ENCODE measurements at places on chromosomes 3 and 15.

GRCh38 chr3:117144853-117145252 lies 435.3 kb downstream of the TUSC7 start:
- no peaks in the 10 kb centered on the region for H3K27me3 ChIP-seq
- peak; percentile 64 for DNase-seq
- H3K36me3 ChIP-seq = no peaks in the 10 kb centered on the region
- 0 out of 2 replicates have a peak overlapping the region, but pooled peaks have one; percentile 13 for H3K27ac ChIP-seq

DNA sequence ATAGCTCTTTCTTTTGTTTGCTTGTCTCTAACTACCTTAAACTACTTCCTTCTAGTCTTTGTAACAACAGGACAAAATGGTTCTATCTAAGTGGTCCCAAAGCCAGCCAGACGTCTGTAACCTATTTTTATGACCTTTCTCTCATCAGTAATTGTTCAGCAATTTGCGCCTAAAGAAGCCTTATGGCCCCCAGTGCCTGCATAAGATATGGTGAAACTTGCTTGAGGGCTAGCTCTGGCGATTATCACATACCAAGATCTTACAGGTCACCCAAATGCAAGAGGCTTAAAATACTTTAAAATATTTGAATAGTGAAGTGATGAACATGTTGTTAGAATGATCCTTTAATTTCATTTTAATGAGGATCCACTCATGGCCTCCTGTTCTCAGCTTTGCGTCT lies 369.4 kb downstream of the SOX2 start:
- no peaks in the 10 kb centered on the region for H3K27me3 ChIP-seq
- H3K4me3 ChIP-seq = no peak overlapping the region
- no peak overlapping the region for H3K27ac ChIP-seq
- no peaks in the 10 kb centered on the region for H3K4me1 ChIP-seq
- no peaks in the 10 kb centered on the region for H3K36me3 ChIP-seq

DNA sequence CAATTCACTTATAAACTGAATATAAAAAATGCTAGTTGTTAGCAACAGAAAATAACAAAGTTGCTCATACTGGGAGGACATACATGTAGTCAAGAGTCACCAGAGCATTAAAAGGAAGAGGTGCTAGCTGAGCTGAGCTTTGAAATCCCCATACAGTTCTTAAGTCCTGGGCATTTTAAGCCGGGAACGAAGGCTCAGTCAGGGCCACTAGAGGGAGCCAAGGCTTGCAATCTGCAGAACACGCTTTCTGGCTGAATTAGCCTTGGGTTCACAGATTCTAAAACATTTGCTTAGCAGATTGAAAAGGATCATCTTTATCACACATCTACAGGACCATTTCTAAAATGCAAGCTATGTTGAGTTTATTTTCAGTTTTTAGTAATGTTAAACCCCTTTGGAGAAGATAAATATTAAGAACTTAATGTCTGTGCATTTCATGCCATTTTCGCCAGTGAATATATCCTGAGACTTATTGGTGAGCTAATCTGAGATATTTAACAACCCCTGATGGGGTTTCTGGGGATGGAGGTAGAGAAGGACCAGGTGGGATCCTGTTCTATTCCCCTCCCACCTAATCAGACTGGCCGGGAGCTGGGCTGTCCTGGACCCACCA lies 26.3 kb upstream of the MNS1 start:
- no peak overlapping the region for H3K4me3 ChIP-seq
- no peaks in the 10 kb centered on the region for H3K4me1 ChIP-seq
- H3K27ac ChIP-seq = no peak overlapping the region
- no peaks in the 10 kb centered on the region for H3K36me3 ChIP-seq
- DNase-seq = peak; percentile 84
- H3K27me3 ChIP-seq = no peaks in the 10 kb centered on the region

DNA sequence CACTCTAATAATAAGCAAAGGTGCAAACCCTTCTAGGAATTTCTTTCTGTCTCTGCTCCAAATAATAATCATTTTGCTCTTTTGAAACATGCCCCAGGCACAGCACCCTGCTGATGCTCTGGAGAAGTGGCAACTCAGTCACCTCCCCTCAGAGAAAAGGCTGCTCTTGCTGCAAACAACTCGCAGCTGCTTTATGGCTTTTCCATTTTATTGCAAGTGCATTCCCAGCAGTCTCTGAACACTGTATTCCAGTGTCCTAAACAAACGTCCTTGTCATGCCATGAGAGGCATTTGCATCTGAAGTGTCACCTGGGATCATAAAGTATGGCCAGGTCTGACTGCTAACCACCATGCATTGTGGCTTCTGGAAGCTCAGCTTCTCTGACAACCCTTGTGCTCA lies 358.1 kb upstream of the TRIM42 start:
- peaks cover 37% of the 10 kb centered on the region for H3K27me3 ChIP-seq
- H3K27ac ChIP-seq = no peak overlapping the region
- no peak overlapping the region for H3K4me3 ChIP-seq
- no peak for DNase-seq
- no peaks in the 10 kb centered on the region for H3K36me3 ChIP-seq

DNA sequence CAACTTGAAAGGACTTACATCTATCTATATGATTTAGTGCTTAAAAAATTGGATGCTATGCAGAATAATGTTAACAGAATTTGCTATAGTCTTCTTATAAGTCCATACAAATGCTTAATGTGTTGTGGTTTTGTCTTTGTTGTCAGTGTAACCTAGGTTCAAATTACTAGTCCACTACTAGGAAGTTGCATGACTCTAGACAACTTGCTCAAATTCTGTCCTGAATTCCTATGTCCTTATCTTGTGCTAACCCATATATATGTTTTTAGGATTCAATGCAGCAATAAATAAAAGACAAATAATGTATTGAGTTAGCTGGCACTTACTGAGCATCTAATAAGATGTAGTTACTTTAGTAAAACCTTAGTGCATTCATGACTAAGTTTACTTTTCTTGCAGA lies 276.5 kb upstream of the KCNMB2 start:
- no peak for DNase-seq
- H3K27me3 ChIP-seq = no peaks in the 10 kb centered on the region
- no peaks in the 10 kb centered on the region for H3K36me3 ChIP-seq
- no peaks in the 10 kb centered on the region for H3K4me1 ChIP-seq

All from GM23248 (cell line).